AG04449 (cell line): ENCODE measurements at places on chromosomes 12 and 14.

- no peak for DNase-seq
Observed at GRCh38 chr12:69284131-69284530, 44.8 kb downstream of the CPSF6 start.

- DNase-seq, result no peak
Observed at GRCh38 chr12:109467978-109468676, 9.0 kb downstream of the KCTD10 start.

GRCh38 chr12:2246358-2246757 is 193.6 kb downstream of the CACNA1C start:
- no peak for DNase-seq

- no peak for DNase-seq
Observed at GRCh38 chr12:39628836-39629235, 9.2 kb upstream of the ABCD2 start.

DNA sequence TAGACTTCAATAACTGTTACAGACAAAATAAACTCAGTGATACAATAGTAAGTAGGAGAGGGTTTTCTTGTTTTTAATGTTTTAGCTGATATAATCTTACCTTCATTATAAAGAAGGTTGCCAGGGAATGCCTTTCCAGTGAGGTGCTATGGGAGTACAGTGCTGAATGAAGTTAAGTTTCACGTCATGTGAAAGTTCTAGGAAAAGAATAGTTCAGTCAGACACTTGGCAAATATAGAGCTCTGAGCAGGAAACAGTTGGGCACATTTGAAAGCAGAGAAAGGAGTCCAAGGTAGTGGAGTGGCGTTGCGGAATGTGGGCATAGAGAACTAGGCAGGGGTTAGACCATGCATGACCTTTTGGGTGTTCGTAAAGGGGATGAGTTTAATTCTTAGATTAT is 88.6 kb upstream of the DCN start:
- no peak for DNase-seq

DNA sequence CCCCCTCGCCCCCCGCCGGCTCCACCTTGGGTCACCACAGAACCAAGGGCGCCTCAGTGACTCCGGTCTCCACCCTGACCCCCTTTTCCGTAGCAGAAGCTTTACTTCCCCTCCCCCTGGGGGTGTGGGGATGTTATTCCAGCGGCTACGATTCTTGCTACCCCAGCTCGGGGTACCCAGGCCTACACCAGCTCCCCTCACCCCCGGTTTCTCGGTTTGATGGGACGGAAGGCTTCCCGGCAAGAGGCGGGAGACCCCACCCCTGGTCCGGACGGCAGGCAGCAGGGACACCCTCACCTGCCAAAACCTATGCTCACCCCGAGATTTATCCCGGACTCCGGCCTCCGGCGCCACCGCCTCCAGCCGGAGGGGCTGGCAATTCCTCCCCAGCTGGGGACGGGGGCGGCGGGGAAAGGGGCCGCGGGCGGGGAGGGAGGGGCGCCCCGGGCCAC is 619 bp downstream of the RAB15 start:
- DNase-seq, result no peak

DNA sequence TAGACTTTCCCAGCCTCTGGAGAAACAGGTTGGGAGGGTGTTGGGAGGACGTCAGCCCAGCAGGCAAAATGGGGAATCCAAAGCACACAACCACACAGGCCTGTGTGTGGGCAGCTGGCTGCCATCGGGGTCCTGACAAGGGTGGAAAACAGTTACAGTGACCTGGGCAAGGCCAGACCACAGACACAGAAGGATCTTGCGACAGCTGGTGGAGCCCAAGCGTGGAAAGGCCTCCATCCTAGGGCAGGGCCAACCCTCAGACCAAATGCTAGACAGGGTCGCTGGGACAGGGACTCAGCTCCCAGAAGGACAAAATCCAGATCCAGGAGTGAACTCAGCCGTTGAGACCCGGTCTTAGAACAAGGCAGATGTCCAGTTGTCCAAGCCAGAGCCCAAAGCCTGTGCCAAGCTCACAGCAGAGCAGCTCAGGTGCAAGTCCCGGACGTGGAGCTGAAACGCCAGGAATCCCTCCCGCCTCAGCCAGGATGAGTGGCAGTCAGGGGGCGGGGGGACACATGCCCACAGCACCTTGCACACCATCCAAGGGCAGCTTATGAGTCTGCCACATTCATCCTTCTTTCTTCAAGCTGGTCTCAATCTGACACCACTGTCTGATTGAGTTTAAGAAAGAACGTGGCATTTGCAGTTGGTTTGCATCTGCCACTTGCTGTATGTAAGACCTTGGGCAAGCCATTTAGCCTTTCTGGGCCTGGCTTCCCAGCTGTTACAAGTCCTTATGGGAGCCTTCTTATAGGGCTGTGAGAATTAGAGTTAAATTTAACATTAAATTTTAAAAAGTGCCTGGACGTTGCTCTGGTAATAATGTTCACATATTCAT is 37.6 kb downstream of the DEGS2 start:
- DNase-seq, result no peak

DNA sequence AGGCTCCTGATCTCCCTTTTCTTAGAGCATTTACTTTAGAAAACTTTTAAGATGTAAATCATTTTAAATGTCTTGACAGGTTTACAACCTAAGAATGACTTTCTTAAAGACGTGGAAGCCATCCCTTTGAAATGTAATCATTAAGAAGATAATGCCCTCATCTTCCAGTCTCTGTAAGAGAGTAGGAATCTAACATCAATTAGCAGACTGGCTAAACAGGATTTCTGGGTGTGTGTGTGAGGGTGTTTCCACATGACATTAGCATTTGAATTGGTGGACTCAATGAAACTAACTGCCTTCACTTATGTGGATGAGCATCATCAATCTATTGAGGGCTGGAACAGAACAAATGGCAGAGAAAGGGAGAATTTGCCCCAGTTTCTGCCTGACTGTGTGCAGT is 329.5 kb downstream of the RPL10L start:
- no peak for DNase-seq

GRCh38 chr14:24150567-24150966 is 3.3 kb downstream of the RNF31 start:
- no peak for DNase-seq

- DNase-seq, result no peak
Observed at GRCh38 chr14:89179891-89180404, 237.1 kb downstream of the FOXN3 start.

DNA sequence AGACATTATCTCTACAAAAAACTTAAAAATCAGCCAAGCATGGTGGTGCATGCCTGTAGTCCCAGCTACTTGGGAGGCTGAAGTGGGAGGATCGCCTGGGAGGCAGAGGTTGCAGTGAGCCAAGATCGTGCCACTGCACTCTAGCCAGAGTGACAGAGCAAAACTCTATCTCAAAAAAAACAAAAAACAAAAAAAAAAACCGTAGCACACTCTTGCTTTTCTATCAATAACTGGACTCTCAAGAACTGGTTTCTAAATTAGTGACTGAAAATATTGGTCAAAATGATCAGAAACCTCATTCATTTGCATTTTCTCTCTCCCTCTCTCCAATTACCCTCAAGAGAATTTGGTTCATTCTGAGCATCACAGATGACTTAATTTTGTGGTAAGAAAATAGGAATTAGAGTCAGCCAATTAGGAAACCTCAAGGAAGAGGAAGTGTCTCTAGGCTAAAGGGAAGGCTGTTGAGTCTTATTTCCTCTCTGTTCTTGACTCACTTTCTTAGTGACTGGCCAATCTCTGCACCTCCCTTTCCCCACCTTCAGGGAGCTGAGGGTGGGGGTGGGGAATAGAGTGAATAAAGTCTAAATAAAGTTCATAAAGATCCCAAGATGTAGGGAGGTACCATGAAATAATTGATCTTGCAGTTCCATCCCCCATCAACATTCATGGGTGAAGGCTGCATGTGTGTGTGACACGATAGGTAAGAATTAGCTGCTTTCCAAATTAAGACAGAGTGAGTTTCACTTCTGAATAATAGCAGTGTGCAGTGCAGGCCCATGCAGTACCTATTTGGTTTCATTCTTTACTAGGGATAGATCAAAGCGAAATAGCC is 6.8 kb upstream of the PSMA6 start:
- no peak for DNase-seq

DNA sequence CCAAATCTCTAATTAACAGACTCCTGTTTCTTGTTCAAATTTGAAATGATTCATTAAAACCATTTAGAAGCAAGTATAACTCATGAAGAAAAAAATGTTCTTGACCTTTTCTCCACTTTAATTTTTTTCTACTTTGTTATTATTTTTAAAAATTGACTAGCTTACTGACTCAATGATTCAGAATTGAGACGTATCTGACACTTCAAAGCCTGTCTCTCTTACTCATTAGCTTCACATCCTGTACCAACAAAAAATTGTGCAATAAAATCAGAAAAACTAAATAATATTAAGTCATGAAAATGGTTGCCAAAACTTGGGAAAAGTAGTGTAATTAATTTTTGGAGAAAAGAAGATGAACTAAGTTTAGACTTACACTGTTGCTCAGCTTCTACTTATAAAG is 331.2 kb downstream of the SLC16A7 start:
- DNase-seq, result no peak

DNA sequence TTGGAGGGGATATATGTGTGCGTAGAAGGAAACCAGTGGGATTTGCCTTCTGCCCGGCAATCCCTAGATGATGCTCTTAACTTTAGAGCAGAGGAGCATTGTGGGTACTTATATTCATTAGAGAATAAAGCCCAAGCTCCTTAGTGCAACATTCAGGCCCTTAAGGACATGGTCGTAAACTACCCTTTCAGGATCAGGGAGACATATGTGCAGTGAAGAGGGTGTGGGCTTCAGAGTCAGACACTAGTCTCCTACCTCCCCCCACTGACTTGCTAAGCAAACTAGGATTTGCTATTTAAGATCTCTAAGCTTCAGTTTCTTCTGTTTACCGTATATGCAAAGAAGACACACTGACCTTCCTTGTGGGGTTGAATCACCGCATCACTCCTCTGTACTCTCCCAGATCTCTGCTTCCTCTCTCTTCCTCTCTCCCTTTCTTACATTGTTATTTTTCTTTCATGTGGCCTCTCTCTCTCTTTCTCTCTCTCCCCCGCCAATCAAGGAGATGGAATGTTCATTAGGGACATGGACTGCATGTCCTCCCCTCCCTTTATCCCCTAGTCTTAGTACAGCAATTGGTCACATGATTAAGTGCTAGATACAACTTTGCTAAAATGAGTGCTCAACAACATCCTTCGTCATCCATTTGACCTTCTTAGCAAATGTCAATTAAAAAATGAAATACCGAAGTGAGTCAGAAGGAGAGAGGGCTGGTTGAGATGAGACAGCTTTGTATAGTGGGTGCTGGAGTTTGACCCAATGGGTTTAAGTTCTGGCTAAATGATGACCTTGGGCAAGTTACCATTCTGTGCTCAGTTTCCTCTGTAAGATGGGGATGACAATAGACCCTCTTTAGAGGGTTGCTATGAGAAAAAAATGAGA is 91.7 kb downstream of the TMX1 start:
- DNase-seq, result no peak

DNA sequence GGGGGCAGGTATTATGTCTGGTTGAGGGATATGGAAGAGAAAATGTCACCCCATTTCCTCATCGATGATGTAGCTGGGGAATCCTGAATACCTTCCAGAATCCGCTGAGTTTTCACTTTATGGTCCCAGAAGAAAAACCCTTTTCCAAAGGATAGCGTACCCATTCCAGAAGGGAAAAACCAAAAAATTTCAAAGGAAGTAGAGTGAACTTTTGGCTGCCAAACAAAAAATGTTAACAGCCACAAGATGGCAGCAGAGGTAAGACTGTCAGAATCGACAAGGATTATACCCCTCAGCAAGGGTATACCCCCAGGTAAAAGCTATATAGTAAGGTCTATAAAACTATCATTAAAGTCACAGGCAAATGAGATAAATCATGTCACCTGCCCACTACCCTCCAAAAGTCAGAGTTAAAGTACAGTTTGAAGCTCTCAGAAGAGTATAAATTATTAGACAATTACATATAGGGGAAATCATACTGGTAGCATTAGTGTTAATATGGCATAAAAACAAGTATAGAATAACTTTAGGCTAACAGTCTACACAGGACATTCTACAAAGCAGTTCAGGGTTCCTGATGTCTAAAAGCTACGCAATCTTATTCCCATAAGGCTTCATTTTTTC is 18.0 kb downstream of the ACIN1 start:
- DNase-seq, result no peak

GRCh38 chr14:49909016-49909415 is 16.1 kb downstream of the ARF6 start:
- DNase-seq, result no peak

GRCh38 chr12:108610336-108610815 is 12.5 kb upstream of the TMEM119 start:
- DNase-seq, result no peak

DNA sequence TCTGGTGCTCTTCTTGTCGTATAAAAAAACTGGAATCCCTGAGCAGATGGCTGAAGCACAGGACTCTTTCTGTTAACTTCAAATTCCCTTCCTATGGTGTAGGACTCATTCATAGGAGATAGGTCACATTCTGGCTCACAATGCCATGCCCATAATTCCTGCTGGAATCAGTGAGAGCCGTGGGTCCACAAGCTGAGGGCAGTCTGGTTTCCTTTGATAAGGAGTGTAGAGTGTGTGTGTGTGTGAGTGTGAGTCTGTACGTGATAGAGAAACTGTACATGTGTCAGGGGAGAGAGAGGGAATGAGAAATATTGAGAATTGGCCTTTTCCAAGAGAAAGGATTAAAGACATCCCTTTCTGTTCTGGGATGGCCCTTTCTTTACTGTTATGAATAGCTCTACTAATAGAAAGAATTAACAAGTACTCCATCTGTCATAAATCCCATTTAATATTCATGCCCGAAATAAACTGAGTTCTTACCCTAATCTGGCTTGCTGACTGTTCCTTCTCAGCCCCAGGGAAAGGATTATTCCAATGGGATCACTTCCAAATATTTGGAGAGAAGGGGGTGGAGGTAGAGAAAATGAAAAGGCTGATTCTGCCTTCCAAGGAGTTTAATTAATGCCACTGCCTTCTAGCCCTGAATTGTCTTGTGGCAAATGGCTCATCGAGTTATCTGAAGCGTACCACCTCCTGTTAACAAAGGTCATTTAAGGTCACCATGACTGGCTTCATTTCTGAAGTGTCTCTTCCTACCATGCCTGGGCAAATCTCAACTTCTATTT is 79.0 kb downstream of the TMX1 start:
- DNase-seq, result no peak

DNA sequence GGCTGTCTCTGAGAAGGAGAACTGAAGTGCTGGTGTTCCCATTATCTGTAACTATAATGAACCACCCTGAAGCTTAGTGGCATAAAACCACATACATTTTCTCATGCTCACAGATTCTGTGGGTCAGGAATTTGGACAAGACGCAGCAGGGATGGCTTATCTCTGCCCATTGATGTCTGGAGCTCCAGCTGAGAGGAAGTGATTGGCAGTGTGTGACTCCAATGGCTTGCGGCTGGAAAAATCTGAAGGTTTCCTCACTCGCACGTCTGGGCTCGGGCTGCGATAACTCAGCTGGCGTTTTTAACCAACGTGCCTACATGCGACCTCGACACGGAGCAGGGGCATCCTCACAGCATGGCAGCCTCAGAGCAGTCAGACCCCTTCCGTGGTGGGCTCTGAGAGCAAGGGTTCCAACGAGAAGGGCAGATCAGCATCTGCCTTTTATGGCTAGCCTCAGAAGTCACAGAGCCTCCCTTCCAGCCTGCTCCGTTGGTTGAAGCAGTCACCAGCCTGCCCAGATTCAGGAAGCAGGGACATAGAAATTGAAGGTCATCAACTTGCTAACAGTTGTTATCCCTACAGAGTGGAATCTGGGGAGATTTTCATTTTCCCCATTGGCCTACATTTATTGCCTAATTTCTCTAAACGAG is 143.3 kb upstream of the BCL2L14 start:
- DNase-seq, result no peak
